ENCODE measurements at places on chromosomes 6 and 20.

GRCh38 chr6:64838726-64839125, 868.3 kb downstream of the EYS start:
- no peak for DNase-seq

GRCh38 chr6:129501740-129502660, 208.0 kb downstream of the ARHGAP18 start:
- DNase-seq, result no peak

DNA sequence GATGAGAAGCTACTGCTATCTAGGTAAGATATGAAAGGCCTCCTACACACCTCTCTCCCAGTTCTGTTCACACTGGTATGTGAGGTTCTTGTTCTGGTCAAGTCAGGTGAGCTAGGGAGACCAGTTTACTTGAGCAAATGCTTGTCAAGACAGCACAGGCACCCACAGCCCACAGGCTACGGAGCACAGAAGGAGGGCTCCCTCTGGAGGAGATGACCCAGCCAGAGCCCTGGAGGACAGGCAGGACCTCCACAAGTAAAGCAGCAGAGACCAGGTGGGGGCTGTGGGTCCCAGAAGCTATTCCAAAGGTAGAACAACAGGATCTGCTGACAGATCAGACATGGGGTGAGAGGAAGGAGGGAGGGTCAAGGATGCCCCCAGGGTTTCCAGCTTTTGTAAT, 13.2 kb downstream of the MMP24OS start:
- DNase-seq, result no peak

DNA sequence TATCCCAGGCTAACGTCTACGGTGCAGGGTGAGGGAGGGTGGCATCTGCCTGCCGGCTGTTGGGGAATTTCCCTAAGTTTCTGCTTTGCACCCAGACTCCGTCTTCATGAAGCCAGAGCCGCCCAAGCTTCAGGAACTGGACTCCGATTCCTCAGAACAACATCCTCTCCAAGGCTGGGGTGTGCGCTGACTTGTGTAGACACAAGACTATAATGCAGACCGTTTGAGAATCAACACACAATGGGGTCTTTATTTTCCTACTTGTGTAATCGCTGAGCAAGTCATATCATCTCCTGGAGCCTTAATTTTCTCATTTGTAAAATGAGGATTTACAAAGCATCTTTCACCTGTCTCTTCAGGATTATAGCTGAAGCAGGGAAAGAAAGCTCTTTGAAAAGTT, 160.5 kb upstream of the AGPAT4 start:
- DNase-seq, result no peak
